Stimulated activated CD4-positive, alpha-beta T cell treated with anti-CD3 and anti-CD28 coated beads, Interleukin-2, amount 100 ng/mL, for 4 hours (primary cell): ENCODE measurements at places on chromosomes 7 and 10.

DNA sequence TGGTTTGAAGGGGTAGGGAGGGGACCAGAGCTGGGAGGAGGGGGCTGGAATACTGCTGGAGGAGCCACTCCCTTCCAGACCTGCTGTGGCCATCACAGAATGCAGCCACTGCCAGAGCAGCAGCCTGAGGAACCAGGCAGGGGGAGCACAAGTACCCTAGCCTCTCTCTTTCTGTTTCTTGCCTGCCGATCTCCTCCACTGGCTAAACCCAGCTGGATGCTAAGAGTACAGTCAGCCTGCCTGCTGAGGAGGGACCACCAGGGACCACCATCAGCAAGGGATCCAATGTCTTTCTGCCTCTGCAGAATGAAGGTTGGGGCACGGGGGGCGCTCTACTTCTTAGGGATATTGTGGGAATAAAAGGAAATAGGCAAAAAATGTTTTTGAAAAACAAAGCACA lies 4.7 kb downstream of the BLVRA start:
- no peak for DNase-seq

- no peak for DNase-seq
These were observed 31.9 kb downstream of the PDSS1 start for GRCh38 chr10:26729395-26729794.

- no peak for DNase-seq
These were observed at the start of gene BEND7 for GRCh38 chr10:13528875-13529713. Gene BEND7, minus strand, starts transcription at chr10:13529014. Its CDS starts 481 bp downstream, at chr10:13528533.

DNA sequence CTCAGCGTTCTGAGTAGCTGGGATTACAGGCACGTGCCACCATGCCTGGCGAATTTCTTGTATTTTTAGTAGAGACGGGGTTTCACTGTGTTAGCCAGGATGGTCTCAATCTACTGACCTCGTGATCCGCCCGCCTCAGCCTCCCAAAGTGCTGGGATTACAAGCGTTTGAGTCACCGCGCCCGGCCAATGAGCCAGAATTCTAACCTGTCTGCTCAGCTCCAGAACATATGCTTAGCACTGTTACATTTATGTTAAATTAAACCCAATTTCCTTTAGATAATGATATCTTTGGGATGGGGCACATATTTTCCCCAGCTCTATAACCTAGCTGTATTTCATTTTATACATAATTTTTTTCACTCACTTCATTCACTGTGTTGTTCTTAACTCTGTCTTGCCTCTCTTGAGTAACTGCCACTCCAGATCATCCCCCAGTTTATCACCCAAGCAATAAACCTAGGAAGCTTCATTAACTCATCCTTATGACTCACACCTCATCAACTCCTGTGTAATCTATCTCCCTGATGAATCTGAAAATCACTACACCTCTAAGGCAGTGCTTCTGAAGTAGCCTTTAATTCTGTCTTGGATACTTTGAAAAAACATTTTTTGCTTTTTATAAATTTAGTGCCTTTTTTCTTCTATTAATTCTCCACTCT lies 559.7 kb upstream of the ZWINT start:
- no peak for DNase-seq

- DNase-seq = no peak
These were observed at the start of gene CACNA2D1 for GRCh38 chr7:82443547-82444219. Gene CACNA2D1, minus strand, starts transcription at chr7:82443777.

GRCh38 chr10:33791272-33791660 lies 456.8 kb upstream of the NRP1 start:
- DNase-seq = no peak

DNA sequence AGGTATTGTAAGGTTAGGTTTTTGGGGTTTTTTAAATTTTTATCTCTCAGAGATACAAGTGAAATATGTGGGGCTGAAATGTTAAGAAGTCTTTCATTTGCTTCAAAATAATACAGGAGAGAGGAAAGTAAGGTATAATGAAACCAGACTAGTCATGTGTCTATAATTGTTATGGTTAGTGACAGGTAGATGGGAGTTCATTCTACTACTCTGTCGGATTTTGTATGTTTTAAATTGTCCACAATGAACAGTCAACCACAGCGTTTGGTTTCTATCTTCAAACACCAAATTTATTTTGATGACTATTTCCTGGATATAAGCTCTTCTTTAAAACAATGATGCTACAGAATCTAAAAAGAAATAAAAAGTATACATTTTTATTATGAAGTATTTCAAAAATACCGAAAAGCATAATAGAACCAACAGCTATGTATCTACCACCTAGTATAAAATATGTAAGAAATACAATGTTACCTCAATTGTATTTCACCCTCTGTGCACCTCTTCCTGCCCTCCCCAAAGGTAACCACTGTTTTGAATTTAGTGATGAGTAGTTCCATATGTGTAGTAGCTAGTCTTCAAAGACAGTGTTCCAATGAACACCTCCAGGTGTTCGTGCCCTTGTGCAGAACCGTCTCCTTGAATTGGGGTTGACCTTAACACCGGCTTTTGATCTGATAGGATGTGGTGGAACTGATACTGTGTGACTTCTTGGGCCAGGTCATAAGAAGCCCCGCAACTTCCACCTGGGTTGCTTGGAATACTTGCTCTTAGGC lies 74.8 kb upstream of the CDK1 start:
- no peak for DNase-seq

DNA sequence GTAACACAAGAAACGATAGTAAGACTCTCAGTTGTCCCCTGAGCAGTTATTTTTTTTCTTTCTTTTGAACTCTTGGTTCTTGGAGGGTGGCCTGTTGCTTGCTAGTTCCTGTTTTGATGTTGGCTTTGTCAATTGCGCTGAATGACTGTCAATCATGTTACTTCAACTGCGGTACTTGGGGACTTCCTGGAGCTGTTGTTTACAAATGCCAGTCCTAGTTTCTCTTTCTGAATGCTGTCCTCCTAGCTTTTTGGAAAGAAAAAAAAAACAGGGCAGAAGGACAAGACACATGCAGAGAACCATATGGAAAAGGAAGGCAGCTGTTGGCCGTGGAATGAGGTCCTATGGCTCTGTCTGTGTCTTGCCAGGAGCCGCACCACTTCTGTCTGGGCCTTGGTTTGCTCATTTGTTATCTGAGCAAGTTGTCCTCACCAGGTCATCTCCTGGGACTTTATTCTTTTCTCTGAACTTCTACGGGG lies 7.0 kb upstream of the PDCD4 start:
- DNase-seq = no peak

GRCh38 chr7:102926783-102927140 lies 14.0 kb downstream of the LRRC17 start:
- DNase-seq = no peak

DNA sequence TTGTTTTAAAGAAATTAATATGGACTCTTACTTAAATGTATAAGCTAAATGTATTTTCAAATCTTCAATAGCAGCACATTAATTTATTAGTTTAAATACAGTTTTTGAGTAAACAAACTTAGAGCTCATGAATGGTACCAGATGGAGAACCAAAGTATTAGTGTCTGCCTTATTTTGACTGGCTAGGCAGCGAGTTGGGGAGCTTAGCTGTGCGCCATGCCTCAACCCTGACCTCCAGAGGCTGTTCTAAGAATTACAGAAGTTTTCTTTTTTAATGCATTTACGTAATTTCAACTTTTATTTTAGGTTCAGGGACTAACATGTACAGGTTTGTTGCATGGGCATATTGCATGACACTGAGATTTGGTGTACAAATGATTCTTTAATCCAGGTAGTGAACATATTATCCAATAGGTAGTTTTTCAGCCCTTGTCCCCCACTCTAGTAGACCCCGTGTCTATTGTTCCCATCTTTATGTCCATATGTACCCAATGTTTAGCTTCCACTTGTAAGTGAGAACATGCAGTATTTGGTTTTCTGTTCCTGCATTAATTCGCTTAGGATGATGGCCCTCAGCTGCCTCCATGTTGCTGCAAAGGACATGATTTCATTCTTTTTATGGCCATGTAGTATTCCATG lies 166.8 kb downstream of the IQUB start:
- no peak for DNase-seq

- no peak for DNase-seq
These were observed 143.1 kb upstream of the CAV2 start for GRCh38 chr7:116356333-116356965.

DNA sequence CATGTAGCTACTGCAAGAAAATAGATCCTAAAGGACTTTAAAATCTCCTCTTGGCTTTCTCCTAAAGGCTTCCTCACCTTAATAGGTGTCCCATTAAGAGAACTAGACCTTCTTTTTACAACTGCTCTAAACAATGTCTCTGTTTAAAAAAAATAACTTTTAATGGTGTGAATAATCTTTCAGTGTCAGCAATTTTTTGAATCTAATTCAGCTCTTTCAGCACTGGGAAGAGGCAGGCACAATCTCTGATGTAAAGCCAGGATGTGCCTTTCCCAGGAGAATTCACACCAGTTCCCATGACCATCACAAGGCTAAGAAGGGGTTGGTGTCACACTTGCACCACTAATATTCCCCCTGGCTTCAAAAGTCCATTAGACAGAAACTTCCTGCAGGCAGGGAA lies 254.6 kb downstream of the XPNPEP1 start:
- no peak for DNase-seq

- DNase-seq = no peak
These were observed 734.5 kb upstream of the LRRN3 start for GRCh38 chr7:110356438-110356837.

DNA sequence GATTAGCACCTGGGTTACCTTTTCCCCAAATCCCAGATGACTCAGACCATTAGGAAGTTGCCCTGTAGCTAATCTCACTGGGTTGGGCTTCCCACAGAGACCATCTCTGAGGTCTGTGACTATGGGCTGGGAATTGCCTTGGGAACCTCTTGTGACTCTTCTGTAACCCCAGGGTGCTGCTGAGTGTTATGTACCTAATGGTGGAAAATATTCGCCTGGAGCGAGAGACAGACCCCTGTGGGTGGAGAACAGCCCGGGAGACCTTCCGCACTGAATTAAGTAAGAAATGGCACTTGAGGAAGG lies 20.0 kb downstream of the STRIP2 start:
- no peak for DNase-seq

GRCh38 chr10:46530249-46531186 lies 25.9 kb downstream of the GPRIN2 start:
- no peak for DNase-seq
